ENCODE measurements at places on chromosomes 2 and 18.

GRCh38 chr2:181466661-181467576 lies 9.7 kb downstream of the ITGA4 start:
- DNase-seq: peak; percentile 68

GRCh38 chr2:9830685-9831410 lies 12.4 kb upstream of the TAF1B start:
- no peak for DNase-seq

GRCh38 chr2:218235017-218235416 lies 18.0 kb downstream of the ARPC2 start:
- no peak for DNase-seq

DNA sequence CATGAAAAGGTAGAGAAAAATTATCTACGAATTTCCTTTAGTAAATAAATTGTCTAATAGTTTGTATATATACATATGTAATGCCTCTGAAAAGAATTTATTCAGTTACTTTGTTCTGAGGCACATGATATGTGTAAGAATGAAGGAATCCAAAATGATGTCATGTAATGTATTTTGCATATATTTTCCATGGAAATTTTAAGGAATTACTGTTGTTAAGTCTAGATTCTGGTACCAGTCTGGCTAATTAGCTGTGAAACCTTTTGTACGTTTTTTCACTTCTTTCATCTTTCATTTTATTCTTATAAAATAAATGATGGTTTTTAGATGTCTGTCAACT lies 12.3 kb downstream of the YIPF4 start:
- DNase-seq: no peak

GRCh38 chr2:179332903-179333302 lies 68.3 kb upstream of the SESTD1 start:
- no peak for DNase-seq

DNA sequence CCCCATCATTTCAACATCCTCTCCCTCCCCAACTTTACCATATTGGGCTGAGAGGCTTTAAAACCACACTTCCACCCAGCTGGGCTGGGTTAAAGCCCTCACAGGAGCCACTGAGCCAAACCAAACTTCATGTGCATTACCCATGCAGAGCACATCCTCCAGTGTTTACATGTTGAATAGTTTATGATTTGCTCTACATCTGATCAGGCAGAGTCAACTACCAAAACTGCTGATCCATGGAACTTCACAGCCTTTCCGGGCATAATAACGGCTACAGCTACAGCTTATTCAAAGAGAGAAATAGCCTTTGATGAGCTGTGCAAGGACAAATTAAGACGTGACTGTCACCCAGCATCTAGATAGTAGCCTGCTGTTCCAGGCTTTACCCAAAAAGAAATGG lies 39.0 kb downstream of the MAIP1 start:
- no peak for DNase-seq

- DNase-seq: no peak
These were observed 17.2 kb downstream of the B4GALT6 start for GRCh38 chr18:31667185-31667584.

GRCh38 chr2:12514631-12515437 lies 201.9 kb upstream of the TRIB2 start:
- no peak for DNase-seq

- DNase-seq: no peak
These were observed 306.2 kb downstream of the ALK start for GRCh38 chr2:29615183-29615582.

DNA sequence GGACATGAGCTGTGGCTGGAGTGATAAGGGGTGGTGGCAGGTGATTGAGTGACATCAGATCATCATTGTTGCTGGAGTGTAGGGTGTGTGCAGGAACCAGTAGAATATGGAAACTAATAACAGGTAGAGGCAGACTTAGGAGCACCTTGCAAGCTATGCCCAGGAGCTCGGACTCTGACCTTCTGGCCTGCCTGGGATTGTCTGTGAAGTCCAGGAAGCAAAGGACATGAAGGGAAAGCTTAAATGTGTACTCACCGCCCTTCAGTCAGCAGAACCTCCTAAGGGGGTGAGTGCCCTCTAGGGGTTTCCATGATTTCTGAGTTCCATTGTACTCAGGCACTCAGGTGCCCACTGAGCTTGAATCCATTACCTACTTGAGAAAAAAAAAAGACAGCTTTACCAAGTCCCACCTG lies 104.2 kb downstream of the CRIM1 start:
- DNase-seq: no peak

DNA sequence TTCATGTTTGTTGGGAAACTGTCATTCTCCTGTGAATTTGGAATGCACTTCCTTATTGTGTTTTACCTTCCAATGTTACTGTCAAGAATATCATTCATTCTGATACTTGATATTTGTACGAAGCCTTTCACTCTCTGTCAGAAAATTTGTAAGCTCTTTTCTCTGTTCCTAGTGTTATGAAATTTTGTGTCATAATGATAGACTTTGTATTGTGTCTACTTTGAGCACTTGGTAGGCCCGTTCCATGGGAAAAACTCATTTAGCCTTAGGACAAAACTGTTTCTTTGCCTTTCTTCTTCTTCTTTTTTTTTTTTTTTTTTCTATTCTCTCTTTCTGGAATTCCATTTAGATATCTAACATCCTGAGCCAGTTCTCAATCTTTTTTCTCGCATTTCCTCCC lies 52.0 kb upstream of the FAM124B start:
- no peak for DNase-seq

DNA sequence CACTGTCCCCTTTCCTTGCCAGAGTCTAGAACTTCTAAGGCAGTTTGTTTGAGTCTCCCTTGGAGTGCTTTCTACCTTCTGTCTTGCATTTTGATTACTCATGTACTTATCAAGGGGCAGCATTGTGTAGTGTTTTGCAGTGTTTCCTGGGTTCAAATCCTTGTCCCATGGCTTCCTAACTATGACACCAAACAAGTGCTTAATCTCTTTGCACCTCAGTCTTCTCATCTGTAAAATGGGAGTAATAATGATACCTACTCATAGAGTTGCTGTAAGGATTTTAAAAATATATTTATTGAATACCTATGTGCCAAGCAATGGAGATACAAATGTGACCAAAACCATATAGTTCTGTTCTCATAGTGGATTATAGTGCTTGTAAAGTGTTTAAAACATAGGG lies 105.5 kb upstream of the PKDCC start:
- no peak for DNase-seq

DNA sequence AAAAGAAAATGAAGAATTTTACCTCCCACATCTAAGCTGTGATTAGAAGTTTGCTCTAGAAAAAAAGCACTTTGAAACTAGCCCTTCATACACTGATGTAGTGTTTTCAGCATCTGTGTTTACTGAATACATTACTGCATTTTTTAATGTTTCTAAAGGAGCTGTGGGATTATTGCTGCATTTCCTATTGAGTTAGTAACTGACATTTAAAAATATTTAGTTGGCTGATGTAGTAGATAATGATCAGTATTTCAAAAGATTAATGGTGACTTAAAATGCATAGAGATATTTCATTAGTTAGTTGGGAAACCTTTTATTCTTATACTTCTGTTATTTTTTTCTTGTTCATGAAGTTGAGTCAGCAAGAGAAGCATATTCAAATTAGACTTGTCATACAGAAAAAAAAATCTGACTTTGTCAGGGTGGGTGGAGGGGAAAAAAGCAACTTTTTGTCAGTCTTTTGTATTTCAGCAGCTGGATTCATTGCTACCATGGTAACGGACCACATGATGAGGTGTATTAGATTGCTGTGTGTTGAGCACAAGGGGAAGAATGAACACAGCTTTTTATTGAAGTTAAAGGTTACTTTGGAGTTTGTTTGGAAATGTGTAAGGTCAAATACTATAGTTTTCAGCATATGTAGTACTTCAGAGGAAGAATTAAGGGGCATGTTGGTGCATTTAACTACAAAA lies at the start of gene DTNA:
TSS of gene DTNA (plus strand) at position 549 of the 692 bp plus-strand sequence. CDS start 45,679 bp downstream, outside the sequence.
- no peak for DNase-seq

- no peak for DNase-seq
These were observed 23.3 kb upstream of the ALLC start for GRCh38 chr2:3634596-3635121.

- no peak for DNase-seq
These were observed 146.1 kb upstream of the PID1 start for GRCh38 chr2:229417176-229417575.

GRCh38 chr2:39150102-39150562 lies 29.3 kb upstream of the SOS1 start:
- DNase-seq: no peak

DNA sequence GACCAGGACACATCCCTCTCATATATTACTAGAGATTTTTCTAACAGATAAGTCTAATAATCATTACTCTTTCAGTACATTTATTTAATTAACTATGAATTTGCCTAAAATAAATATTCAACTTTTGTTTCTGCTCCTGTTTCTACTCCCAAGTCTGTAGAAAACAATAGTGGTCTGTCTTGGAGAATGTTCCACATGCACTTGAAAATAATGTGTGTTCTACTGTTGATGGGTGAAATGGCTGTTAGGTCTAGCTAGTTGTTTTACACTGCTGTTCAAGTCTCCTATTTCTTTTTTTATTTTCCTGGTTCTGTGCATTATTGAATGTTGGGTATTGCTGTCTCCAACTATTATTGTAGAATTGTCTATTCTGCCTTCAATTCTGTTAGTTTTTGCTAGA lies 47.2 kb downstream of the SPOPL start:
- DNase-seq: no peak

DNA sequence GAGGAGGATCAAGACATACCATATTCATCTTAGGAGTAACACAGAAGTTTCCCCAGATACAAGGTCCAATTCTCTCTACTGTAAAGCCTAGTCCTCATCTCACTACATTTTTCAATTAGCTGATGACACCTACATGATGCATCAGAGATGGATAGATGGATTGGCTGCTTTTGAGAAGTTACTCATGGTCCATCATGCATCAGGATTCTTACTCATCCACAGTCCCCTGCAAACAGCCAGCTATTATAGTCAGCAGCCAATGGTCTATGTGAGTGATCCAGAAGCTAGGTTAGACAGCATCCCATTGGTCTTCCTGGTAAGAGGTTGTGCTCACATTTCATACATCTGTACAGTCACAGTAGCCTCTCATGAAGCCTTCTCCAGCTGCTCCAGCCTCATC lies 154.5 kb upstream of the NRP2 start:
- no peak for DNase-seq

GRCh38 chr18:54223568-54224241 lies 764 bp downstream of the MBD2 start:
- DNase-seq: peak; percentile 38

GRCh38 chr2:169345486-169346437 lies 16.6 kb downstream of the LRP2 start:
- no peak for DNase-seq

DNA sequence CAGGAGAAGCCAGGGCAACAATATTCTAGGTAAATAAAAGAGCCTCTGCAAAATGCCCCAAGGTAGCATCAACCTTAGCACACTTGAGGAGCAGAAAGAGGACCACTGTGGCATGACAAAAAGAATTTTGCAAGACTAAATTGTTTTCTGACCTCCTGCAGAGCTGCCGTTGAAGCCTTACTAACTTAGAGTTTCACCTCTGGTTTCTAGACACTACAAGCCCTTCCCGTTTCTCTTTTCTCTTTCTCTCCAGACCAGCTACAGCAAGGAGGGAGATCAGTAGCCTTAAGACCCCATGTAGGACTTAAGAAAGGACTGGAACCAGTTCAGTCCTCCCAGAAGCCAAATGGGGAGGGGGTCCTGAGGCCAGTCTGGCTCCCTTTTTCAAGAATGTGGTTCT lies 73.3 kb upstream of the SP3 start:
- DNase-seq: no peak

- DNase-seq: no peak
These were observed 53.3 kb upstream of the ZBTB7C start for GRCh38 chr18:48462510-48462909.

DNA sequence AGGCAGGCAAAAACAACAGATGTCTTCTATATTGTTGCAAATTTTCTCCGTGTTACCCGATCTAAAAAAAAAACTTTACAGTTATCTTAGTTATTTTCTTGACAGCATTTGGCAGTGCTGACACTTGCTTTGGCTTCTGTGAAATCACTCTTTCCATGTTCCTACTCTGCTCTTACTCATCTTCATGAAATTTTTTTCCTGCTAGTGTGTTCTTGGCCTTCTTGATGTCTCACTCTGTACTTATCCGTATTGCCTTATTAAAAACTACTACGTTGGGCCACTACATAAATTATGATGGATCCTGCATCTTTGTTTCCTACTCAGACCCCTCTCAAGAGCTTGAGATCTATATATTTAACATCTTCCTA lies 134.4 kb downstream of the IKZF2 start:
- no peak for DNase-seq

DNA sequence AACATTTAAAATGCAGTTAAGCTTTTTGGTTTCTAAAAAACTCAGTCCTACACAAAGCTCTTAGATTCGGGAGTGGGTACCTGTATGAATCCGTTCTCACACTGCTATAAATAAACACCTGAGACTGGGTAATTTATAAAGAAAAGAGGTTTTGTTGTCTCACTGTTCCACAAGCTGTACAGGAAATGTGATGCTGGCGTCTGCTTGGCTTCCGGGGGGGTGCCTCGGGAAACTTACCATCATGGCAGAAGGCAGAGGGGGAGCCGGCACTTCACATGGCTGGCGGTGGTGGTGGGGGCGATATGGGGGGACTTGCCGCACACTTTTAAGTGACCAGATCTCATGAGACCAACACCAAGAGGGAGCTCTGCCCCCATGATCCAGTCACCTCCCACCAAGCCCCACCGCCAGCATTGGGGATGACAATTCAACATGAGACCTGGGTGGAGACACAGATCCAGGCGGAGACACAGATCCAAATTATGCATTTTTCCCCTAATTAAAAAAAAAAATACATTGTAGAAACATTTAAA lies 222.5 kb downstream of the GBX2 start:
- no peak for DNase-seq

DNA sequence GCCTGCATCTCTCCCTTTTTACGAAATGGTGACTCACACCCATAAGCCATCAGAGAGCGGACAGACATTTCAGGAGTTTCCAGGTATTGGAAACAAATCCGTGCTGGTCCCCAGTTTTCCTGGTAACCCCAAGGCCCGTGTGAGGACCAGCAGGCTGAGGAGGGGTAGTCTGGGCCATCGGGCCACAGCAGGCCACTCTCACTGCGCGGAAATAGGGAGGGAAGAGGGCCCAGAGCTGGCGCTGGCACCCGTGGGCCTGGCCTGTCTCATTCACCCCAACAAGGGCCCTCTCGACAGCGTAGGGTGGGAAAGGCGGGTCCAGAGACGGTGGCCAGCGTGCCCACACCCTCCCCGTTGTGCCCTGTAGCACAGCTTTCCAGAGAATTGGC lies 13.7 kb upstream of the FAHD2A start:
- no peak for DNase-seq

- DNase-seq: no peak
These were observed 225.9 kb upstream of the RASGRP3 start for GRCh38 chr2:33250417-33251029.

- DNase-seq: no peak
These were observed 62.6 kb upstream of the ZSWIM2 start for GRCh38 chr2:186911551-186912085.

DNA sequence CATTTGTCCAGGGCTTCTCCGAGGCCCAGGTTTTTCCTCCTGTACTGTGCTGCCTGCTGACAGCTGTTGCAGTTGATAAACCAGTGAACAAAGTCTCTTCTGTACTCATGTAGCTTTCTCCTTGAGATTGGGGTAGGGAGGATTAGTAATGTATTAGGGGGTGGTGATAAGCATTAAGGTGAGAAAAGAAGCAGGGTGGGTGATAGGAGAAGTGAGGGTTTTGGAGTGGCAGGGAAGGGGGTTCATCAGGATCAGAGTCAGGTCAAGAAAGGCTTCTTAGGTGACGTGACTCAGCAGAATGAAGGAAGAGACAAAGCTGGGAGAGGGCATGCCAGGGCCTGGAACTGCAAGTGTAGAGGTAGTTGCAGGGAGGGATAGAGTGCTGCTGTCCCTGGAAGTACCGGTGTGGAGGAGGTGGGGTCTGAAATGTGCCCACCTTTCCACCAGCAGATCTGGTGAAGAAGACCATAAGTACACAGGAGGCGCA lies 48.7 kb downstream of the PKP4 start:
- DNase-seq: no peak

Data from activated CD4-positive, alpha-beta T cell treated with anti-CD3 and anti-CD28 coated beads for 24 hours (primary cell).